Naive thymus-derived CD4-positive, alpha-beta T cell (primary cell): ENCODE measurements at places on chromosomes 5 and 9. TPM values are rescaled to one million over a fixed set of nuclear protein-coding genes. Genes with fewer than 3 reads are reported as not detected.

- peaks cover 3% of the 10 kb centered on the region for H3K36me3 ChIP-seq
- no peaks in the 10 kb centered on the region for H3K27me3 ChIP-seq
- DNase-seq = no peak
- no peaks in the 10 kb centered on the region for H3K4me1 ChIP-seq
Observed at GRCh38 chr9:93665637-93666438, 89.5 kb downstream of the PHF2 start.

DNA sequence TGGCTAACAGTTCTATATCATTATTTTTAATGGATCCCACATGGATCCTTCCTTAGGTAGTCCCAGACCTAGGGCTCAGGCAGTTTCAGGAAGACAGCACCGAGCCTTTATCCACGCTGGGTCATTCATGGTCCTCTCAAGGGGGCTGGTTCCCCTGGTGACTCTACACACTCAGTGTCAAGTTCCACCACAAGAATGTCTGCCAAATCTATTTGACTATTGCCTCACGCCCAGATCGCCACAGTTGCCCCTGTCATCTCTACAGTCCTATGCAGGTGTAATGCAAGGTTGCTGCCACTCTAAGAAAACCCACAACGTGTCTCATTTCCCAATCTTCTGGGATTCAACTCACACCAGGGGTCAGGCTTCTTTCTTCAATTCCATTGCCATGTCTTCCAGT is 8.0 kb upstream of the ZNF366 start:
- H3K36me3 ChIP-seq = no peaks in the 10 kb centered on the region
- no peak overlapping the region for H3K27ac ChIP-seq
- no peaks in the 10 kb centered on the region for H3K4me1 ChIP-seq
- DNase-seq = no peak
- no peak overlapping the region for H3K4me3 ChIP-seq

SLC27A6 gene
- total RNA-seq = not detected in 2 replicates

DNA sequence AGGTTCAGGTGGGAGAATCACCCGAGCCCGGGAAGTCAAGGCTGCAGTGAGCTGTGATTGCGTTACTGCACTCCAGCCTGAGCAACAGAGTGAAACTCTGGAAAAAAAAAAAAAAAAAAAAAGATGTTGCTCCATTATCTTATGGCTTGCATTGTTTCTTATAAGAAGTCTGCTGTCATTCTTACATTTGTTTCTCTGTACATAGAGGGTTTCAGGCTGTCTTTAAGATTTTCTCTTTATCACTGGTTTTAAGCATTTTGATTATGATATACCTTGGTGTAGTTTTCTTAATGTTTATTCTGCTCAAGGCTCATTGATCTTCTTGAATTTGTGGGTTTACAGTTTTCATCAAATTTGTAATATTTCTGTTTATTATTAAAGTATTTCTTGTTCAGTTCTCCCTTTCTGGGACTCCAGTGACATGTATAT is 35.2 kb downstream of the MVB12B start:
- H3K27ac ChIP-seq = no peak overlapping the region
- no peak overlapping the region for H3K4me3 ChIP-seq
- H3K4me1 ChIP-seq = no peaks in the 10 kb centered on the region
- DNase-seq = no peak
- no peaks in the 10 kb centered on the region for H3K36me3 ChIP-seq
- no peaks in the 10 kb centered on the region for H3K27me3 ChIP-seq

- H3K36me3 ChIP-seq = no peaks in the 10 kb centered on the region
- DNase-seq = no peak
- no peak overlapping the region for H3K4me3 ChIP-seq
- no peaks in the 10 kb centered on the region for H3K27me3 ChIP-seq
Observed at GRCh38 chr9:96609732-96610131, 9.9 kb downstream of the CDC14B start.

SH3TC2 gene
- total RNA-seq = 0.59 TPM

DNA sequence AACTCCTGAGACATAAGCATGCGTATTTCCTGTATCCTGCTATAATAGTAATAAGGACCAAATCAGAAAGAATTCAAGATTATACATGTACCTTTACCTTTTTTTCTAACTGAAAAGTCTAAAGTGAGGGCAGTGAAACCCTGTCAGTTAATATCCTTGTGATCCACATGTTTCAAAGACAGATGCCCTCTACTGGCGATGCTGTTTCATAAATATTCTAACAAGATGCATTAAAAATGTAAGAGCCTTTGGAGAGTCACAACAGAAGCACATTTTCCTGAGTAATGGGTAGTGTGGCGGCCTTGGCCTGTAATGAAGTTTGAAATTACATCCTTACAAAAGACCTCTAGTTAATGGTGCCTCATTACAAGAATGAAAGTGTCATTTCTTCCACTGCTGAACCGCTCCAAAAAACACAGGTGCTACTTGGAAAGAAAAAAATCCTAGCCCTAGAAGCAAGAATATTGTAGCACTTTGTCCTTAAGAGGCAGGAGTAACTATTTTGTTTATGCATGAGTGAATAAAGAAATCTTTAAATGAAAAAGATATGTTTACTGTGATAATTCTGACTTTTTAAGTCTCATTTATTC is 232.6 kb downstream of the EPB41L4A start:
- no peak overlapping the region for H3K27ac ChIP-seq
- H3K4me3 ChIP-seq = no peak overlapping the region
- no peaks in the 10 kb centered on the region for H3K27me3 ChIP-seq
- DNase-seq = peak; percentile 5

DNA sequence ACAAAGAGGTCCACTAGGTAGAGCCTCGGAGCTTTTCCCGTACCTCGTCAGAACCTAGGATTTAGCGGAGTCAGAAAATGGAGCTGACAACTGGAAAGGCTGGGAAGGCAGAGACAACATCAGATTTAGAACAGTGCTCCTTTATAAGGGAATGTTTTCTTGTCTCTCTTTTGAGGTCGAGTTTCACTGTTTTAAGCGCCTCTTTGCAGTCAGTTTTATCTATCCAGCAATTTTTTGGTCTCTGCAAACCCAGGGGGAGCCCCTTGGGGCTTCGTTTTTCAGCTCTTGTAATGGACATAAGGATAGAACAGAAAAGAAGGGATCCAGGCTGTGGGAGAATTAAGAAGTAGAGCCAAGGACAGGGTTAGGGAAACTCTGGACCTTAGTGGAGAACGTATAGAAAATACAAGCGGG is 80.5 kb downstream of the FNBP1 start:
- H3K36me3 ChIP-seq = peaks cover 26% of the 10 kb centered on the region
- peaks cover 47% of the 10 kb centered on the region for H3K4me1 ChIP-seq
- H3K27me3 ChIP-seq = no peaks in the 10 kb centered on the region
- peak overlapping the region; percentile 92 for H3K27ac ChIP-seq
- peak overlapping the region; percentile 80 for H3K4me3 ChIP-seq
- DNase-seq = peak; percentile 12
